ENCODE measurements at places on chromosomes 13 and 19.

- no peak for DNase-seq
Observed at GRCh38 chr13:74134777-74135325, 647 bp upstream of the KLF12 start.

DNA sequence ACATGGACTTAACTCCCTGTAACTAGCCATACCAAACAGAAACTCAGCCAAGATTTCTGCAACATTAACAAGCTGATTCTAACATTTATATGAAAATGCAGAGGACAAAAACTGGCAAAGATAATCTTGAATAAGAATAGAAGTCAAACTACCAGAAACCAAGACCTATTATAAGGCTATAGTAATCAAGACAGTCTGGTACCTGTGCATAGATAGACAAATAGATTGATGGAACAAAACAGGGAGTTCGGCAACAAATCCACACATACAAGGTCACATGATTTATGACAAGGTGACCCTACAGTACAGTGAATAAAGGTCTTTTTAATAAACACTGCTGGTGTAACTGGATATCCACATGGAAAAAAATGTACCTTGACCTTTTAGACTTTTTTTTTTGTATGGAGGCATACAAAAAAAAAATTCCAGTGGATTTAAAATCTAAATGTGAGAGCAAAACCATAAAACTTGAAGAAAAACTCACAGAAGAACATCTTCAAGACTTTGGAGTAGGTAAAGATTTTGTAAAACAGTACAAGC, 2.9 kb upstream of the RFC3 start:
- DNase-seq = no peak

- no peak for DNase-seq
Observed at GRCh38 chr19:18284712-18285360, 3.4 kb upstream of the JUND start.

DNA sequence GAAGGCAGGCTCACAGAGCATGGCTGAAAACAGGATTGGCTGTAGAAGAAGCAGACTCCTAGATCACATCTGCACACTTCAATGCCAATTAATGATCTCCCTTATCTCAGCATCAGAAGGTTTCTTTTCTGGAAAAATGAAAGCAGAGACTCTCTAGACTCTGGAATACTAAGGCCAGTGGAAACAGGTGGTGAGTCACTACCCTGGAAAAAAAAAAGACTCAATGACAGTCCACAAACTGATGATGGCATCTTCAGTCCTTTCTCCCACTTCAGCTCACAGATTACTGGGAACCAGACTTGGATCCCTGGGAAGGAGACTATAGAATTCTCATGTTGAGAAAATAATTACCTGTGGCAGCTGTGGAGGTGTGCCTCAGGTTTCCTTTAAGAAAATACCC, 47.5 kb upstream of the MBNL2 start:
- DNase-seq = no peak

DNA sequence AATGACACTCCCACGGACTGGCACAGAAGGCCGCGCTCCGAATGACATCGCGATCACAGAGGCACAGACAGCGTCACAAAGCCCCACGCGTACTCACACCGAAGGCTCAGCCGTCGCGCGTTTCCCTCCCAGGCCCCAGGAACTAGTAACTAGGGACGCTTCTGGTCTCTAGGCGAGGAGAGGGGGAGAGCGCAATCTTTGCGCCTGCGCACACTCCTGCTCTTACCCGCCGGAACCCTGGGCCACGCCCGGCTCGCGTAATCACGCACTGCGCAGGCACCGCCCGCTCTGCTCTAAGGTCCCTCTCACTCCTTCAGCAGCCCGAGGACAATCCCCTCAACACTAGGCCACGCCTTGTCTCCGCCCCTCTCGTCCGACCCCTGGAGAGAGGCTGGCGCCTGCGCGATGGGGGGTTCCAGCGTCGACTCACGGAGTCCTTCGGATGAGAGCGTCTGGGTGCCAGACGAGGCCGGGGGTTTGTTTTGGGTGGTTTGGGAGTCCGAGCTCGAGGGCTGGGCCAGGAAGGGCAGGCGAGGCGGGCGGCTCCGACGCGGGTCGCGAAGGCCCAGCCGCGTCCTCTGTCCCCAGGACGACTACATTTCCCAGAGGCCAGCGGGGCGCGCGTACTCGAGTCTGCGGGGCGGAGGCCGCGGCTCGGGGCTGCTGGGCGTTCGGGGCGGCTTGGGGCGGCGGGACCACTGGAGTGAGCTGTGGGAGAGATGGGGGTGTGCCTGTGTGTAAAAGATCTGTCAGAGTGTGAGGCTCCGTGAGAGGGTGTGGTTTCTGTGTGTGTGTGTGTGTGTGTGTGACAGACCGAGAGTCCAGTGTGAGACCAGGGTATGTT, at the start of gene ZNF471:
Gene ZNF471, plus strand, starts transcription at position 410 of the 844 bp plus-strand sequence. CDS start 3,717 bp downstream, outside the sequence.
- DNase-seq = peak; percentile 81

- DNase-seq = no peak
Observed at GRCh38 chr13:34863360-34864135, 78.5 kb upstream of the NBEA start.

DNA sequence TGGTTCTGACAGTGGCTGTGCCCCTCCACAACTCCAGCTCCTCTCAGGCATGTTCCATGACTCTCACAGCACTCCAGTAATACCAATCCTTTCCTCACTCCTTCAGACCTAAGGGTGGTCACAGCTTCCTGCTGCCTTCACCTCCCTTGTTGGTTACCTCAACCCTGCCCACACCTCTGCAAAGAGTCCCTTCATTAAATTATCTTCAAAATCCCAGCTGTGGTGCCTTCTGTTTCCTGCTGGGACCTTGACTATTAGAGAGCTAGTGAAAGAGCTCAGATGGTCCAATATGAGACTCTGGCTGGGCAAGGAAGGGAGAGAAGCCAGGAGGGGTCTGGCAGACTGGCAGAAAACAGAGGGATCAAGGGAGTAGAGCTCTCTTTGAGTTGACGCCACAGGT, 26.1 kb downstream of the DEDD2 start:
- DNase-seq = no peak

DNA sequence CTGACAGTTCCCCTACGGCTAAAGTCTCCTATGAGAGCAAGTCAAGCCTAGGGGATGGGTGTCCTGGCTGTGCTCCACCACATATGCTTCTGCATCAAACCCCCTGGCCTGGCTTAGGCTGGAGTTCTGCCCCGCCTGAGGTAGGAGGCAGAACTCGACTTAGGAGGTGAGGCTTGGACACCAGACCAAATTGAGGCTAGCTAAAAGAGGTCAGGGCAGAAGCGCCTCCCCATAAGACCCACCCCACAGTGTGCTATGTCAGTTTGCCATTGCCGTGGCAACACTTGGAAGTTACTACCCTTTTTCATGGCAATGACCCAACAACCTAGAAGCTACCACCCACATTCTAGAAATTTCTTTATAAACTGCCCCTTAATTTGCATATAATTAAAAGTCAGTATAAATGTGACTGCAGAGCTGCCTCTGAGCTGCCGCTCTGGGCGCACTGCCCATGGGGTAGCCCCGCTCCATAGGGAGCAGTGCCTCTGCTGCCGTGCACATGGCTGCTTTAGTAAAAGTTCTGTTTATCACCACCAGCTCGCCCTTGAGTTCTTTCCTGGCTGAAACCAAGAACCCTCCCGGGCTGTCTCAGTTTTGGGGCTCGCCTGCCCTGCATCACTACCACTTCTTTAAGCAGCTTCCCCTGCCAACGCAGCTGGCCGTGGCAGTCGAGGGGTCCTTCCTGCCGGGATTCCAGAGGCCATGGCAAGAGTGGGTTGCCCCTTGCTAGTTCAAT, 20.2 kb downstream of the AP1M1 start:
- no peak for DNase-seq

DNA sequence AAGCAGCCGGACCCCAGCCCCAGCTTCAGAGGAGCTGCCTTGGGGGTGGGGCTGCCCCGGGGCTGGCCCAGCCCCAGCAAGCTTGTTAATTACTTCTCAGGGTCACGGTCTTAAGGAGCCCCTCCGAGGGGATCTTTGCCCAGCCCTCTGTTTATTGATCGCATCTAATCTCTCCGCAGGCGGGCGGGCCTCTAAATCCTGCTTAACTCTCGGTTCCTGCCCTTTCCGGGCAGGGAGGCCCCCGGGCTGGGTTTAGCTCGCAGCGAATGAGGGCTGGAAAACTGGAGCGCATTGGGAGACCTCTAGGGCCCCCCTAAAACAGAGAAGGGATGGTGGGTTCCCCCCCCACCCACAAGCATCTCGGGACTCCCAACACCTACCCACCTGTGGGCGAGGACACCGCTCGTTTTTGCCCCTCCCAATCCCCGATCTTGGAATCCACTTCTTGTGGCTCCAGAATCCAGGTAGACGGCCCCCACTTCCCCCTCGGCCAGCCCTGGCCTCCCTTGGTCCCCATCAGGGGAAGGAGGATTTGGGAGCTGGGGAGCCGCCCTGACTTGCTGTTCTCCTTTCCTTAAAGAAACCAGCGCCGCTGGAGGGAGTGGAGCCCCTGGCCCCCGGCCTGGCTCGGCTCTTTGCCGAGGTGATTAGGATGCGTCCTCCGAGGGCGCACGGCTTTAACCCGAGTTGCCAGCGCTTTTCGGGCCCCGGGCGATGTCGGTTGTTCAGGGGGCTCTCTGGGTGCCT, 59.5 kb upstream of the ADGRL1 start:
- peak; percentile 91 for DNase-seq

DNA sequence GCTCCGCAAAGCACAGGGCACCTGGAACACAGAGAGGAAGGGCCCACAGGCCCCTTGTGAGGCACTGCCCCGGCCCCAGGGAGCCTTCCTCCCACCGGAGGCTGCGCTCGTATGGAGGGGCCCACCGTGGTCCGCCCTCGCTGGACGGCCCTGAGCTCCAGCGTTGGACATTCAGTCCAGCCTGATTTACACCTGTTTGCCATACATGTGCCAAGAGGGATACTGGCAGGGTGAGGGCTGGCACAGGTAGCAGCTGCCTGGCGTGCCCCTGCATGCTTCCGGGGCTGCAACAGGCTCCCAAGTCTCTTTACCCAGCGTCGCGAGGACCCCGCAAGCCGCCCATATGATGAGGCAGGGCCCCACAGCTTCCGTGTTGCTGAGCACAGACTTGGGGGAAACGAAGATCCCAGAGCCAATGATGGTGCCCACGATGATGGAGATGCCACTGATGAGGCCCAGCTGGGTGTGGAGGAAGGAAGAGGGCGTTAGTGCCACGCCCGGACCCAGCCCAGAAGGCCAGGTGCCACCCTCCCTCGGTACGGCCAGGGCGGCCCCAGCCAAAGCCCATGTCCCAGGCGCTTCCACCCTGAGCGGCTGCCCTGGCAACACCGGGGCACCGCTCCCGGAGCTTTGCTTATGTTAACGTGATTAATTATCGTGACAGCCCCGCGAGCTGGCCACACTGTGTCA, 5.1 kb downstream of the SLC7A9 start:
- DNase-seq = no peak

DNA sequence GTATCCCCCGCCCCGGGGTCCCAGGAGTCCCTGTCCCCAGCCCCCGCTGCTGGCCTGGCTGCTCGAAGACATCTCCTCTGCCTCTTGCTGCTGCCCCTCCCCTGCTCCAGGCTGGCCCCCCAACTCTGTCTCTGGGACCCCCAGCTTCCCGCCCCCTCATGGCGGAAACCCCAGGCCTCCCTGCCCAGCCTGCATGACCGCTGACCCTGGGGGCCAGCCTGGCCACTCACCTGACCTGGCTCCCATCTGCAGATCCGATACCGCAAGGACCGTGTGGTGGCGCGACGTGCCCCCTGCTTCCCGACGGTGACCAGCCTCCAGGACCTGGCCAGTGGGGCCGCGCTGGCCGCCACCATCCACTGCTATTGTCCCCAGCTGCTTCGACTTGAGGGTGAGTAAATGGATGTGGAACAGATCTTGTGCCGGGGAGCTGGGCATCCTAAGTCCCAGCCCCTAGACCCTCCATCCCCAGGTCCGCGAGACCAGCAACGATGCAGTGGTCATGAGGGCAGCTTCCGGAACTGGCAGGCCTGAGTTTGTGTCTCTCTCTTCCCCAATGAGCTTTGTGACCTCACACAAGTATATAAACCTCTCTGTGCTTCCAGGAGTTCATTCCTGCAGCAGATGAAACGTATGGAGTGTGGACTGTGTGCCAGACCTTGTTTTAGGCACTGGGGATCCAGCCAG, 12.4 kb downstream of the CAMSAP3 start:
- no peak for DNase-seq

DNA sequence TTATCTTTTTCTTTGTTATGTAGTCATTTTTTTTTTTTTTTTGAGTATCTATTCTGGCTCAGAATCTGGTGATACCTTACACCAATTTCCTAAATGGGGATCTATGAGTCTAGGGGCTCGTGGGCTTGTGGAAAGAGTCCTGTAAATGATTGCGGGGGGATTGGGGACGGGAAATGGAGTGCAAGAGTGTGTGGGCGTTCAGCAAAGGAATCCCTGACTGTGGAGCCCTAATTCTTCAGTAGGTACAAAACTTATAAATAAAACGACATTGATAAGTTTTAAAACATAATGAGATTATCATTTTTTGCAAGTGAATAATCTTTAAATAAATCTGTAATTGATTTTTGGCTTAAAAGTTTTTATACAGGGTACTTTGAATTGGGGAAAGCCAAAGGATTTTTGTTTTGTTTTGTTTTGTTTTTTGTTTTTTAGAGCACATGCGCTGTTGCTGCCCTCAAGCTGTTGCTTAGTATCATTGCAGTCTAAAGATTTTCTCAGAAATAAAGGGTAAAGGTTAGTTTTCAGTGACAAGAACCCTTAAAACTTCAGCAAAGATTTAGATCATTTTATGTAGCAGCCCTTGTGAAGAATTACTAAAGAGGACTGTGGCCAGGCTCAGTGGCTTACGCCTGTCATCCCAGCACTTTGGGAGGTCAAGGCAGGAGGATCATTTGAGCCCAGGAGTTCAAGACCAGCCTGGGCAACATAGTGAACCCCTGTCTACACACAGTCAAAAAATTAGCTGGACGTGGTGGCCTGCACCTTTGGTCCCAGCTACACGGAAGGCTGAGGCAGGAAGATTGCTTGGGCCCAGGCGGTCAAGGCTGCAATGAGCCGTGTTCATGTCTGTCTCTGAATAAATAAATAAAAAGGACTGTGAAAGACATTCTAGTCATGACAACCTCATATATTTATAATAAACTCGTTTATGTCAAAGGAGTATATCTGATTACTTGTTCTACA, 1.7 kb downstream of the ERCC5 start:
- no peak for DNase-seq

GRCh38 chr19:7505682-7506384, 10.1 kb upstream of the ZNF358 start:
- DNase-seq = no peak

- no peak for DNase-seq
Observed at GRCh38 chr13:36157480-36157879, 26.3 kb upstream of the DCLK1 start.

DNA sequence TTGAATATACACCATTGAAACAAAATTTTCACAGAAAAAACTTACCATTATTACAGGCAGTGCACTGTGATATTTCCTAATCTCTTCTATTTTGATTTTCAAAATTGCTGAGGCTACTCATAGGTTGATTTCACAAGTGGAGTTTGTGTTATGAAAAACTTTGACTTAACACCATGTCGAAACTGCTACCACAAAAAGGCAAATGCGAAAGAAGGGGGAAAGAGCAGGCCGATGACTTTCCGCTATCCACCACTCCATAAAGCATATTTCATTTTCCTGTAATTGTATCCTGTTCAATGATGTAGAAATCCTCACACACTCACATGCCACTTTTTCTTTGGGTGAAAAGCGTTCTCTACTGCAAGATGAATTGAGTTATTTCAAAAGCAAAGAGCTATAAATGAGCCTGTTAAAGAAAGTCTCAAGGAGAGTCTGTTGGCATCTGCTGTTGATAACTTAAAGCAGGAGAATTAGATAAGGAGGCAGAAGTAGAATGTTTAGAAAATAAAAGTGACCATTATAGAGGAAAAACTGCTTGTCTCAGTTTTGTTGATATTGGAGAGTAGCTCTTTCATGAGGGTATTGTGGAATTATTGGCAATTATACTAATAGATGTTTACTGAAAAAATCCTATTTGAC, 18.8 kb downstream of the KL start:
- DNase-seq = no peak

- DNase-seq = no peak
Observed at GRCh38 chr13:68588623-68589022, 1358.5 kb upstream of the PCDH9 start.
